ENCODE measurements at places on chromosomes 1 and 21.

GRCh38 chr21:24045775-24046215 is 1561.5 kb downstream of the MRPL39 start:
- DNase-seq = no peak

GRCh38 chr1:200228486-200228885 is 181.3 kb downstream of the ZNF281 start:
- no peak for DNase-seq

- no peak for DNase-seq
These were observed at the start of gene PTPN7 for GRCh38 chr1:202160377-202160940. TSS of gene PTPN7 (minus strand) at chr1:202160602. CDS start at chr1:202159402, 1,200 bp downstream.

DNA sequence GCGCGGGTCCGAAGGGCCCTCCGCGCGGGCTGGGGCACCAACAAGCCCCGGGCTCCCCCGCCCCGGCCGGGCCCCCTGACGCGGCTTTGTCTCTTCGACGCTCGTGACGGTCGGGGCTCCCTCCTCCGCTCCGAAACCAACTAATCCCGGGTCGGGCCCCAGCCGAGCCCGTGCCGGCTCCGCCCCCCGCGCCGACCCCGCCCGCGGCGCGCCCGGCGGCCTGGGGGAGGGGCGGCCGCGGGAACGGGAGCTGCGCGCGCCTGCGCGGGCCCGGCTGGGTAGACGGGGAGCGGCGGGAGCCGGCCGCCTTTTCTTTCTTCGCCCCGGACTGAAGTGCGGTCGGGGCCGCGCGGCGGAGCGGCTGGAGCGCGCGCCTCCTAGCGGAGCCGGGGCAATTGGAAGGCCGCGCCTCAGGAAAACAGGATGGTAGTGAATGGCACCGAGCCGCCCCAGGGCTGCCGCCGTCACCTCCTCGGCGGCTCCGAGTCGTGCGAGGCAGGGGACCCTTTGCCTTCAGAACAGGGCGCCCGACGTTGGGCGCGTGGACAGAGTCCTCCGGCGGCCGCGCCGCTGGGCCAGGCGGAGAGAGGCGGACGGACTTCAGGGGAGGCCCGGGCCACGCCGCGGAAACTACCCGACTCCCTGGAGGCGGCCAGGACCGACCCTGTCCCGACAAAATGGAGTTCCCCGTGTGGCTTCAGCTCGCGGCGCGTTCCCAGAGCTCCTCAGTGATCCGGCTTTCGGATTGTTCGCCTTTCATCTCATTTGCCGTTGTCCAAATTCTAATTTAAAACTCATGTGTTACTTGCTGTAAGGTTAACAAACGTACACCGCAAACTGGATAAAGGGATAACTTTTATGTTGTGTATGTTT is at the start of gene TP53BP2:
Gene TP53BP2 (minus strand): TSS at position 138 of the 873 bp plus-strand sequence. CDS start 267 bp downstream, outside the sequence.
- DNase-seq = peak; percentile 78

- DNase-seq = peak; percentile 23
These were observed 59.6 kb downstream of the EXTL2 start for GRCh38 chr1:100834777-100835660.

GRCh38 chr1:234975122-234975940 is 153.3 kb downstream of the TOMM20 start:
- DNase-seq = no peak

GRCh38 chr1:8746554-8746953 is 70.9 kb downstream of the RERE start:
- DNase-seq = no peak

- no peak for DNase-seq
These were observed 122.0 kb downstream of the CDC7 start for GRCh38 chr1:91622616-91623015.

DNA sequence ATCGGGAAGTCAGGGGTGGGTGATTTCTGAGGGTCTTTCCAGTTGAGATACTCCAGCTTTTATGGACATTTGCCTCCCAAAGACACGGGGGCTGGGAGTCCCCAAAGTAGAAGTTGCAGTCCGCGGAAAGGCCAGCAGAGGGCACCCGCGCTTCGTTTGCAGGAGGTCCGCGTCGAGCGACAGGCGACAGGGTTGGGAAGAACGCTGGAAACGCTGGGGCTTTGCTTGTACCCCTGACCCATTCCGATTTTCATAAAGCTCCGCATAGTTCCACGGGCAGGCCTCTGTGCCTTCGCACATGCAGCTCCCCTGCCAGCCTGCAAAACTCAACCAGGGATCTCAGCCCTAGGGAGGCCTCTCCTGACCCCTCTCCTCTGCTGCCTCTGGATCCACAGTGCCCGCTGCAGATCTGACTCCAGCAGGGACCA is 44.2 kb upstream of the LAPTM5 start:
- DNase-seq = peak; percentile 55

DNA sequence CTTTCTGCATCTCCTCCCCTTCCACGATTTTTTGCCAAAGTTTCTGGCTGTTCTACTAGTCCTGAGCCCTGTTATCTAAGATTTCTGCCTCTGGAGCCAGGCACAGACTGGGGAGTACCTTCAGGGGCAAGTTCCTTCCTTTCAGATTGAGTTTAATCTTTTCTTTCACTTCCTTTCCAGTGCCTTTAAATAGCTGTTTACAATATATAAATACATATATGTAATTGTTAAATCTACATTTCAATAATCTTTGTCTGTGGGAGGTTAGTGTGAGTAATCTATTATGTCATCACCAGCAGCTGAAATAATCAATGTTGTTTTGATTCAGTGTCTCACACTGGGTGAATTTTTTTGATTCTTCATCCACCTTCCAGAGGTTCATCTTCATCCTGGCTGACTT is 31.8 kb downstream of the DIPK1A start:
- DNase-seq = no peak

GRCh38 chr21:38794978-38795377 is 10.8 kb upstream of the ETS2 start:
- DNase-seq = no peak

DNA sequence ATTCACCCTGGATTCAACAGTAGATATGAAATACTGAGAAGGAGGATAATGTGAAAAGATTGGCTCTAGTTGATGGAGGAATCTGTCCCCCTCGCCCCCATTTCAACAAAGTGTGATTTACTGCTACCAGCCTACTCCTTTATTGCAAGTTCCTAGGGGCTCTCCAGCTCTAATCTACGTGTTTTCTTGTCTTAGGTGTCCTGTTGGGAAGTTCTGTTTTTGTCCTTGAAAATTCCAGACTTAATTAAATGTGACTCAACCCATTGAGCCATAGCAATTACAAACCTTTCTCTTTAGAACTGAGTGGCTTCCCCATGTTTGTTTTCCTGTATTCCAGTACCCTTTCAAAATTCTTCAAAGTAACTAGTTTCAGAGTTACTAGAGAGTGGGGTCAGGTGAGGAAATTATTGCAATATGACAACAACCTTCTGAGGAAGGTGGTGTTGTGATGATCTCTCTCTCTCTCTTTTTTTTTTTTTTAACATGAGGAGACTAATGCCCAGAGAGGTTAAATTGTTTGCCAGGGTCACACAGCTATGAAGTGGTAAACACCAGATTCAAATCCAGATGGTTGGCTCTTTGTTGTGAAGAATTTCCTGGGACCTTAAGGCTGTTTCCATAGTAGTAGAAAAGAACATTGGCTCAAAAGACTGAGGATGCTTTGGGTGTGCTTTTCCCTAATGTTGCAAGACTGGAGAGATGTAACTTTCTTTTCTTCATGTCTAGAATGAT is 3.5 kb downstream of the RGL1 start:
- no peak for DNase-seq

- no peak for DNase-seq
These were observed 125.5 kb upstream of the IRF2BP2 start for GRCh38 chr1:234735476-234735875.

DNA sequence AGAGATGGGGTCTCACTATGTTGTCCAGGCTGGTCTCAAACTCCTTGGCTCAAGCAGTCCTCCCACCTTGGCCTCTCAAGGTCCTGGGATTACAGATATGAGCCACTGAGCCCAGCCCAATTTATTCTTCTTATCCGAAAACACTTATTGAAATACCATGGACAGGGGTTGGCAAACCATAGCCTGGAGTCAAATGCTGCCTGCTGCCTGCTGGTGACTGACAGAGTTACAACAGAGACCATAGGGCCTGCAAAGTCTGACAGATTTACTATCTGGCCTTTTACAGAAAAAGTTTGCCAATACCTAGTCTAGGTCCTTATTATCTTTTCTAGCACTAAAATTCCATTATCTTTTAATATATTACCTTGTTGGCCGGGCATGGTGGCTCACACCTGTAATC is 87.1 kb upstream of the ZNF281 start:
- no peak for DNase-seq

GRCh38 chr1:46699666-46700065 is 19.2 kb downstream of the EFCAB14 start:
- no peak for DNase-seq
